Right ventricle myocardium inferior (tissue), 1 donor: ENCODE measurements at places on chromosomes 5 and 9. TPM values are rescaled to one million over a fixed set of nuclear protein-coding genes. Genes with fewer than 3 reads are reported as not detected.

GRCh38 chr5:34045023-34045422, 2.0 kb upstream of the C1QTNF3 start:
- DNase-seq: no peak

Gene CAMK4
- 0.11 TPM for total RNA-seq

Gene ZNF454
- 1.8 TPM for total RNA-seq

GRCh38 chr9:89615661-89616060, 10.8 kb downstream of the GADD45G start:
- no peak for DNase-seq

Gene PCA3
- not detected for total RNA-seq

DNA sequence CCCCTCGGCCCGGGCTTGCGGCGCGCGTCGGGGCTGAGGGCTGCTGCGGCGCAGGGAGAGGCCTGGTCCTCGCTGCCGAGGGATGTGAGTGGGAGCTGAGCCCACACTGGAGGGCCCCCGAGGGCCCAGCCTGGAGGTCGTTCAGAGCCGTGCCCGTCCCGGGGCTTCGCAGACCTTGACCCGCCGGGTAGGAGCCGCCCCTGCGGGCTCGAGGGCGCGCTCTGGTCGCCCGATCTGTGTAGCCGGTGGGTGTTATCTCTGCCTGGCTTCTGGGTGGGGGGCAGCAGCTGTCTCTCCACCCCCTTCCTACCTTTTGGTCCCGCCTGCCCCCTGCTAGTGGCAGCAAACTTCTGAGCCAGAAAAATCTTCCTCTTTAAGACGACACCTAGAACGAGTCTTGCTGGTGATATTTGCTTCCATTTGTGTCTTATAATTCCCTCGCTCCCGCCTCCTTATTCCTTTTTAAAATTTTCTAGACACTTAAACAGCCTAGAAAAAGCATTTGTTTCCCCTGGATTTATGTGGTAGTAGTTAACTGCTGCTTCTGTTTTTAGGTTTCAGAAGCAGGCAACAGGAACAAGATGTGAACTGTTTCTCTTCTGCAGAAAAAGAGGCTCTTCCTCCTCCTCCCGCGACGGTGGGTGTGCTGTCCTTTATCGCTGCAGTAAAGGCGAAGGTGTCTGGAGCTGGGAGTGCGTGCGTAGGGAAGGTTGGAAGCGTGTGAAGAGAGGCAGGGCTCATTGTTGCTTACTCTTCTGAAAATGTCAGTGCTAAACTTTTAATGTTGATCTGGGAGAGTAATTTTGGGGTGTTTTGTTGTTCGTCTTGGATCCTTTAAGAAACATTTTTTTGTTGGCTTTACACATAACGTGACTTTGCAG, 554 bp downstream of the JAK2 start:
- peak; percentile 74 for DNase-seq

Gene PCDHGB4
- 4.6 TPM for total RNA-seq

Gene ANKRD20A1
- 1.7 TPM for total RNA-seq

- DNase-seq: no peak
Measured at GRCh38 chr9:17423681-17424011, 155.2 kb upstream of the SH3GL2 start.

Gene FAXDC2
- 27.6 TPM for total RNA-seq

DNA sequence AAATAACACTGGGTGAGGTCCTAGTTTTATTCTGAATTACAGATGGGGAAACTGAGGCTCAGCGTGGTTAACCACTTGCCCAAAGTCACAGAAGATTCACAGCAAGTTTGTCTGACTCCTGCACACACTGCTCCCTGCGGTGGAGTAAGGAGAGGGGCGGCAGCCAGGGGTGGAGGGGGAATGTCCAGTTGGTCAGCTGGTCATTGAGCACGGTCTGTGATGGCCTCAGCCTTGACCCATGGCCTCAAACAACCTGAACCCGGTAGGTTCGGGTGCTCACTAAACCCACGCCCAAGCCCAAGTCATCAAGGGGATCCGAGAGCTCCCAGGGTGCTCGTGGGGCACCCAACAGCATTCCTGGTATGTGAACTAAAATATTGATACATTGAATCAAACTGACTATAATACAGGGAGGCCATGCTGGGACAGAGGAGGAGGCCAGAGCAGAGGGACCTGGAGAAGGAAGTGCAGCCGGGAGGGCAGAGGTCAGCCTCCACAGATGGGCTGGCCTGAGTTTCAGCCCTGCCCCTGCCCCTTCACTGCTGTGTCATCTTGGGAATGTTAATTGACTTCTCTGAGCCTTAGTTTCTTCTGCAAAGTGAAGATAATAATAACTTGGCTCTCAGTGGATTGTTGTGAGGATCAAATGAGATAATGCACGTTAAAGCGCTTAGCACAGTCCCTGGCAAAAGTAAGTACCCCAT, 3.6 kb upstream of the IL17B start:
- no peak for DNase-seq

- no peak for DNase-seq
Measured at GRCh38 chr5:52743970-52744369, 43.7 kb upstream of the ITGA1 start.

- DNase-seq: no peak
Measured at GRCh38 chr5:86918246-86918645, 300.5 kb downstream of the COX7C start.

Gene ASTN2
- total RNA-seq: 8.3 TPM

Gene SLC6A19
- not detected for total RNA-seq

GRCh38 chr9:77997611-77998284, 33.9 kb downstream of the GNAQ start:
- DNase-seq: peak; percentile 70

Gene PGM5
- total RNA-seq: 151 TPM

Gene MEIKIN
- total RNA-seq: not detected

DNA sequence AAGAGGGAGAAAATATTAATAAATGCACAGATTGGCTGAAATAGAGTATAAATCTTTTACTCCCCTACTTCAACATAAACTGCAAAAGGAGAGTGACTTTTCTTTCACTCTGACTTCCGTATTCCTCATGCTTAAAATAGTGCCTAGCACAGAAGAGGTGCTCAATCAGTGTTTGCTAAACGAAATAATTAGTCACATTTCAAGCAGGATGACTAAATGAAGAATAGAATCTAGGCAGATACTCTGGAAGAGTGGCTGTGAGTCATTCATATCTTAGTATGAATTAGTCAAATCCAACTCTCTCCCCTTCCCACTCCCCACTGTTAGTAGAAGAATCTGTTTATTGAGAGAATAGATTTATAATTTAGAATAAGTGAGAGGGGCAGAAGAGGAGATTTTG, 4.8 kb downstream of the CD274 start:
- no peak for DNase-seq

Gene PRRX2
- total RNA-seq: 0.54 TPM

- no peak for DNase-seq
Measured at GRCh38 chr9:14769230-14769571, 46.7 kb upstream of the CER1 start.

DNA sequence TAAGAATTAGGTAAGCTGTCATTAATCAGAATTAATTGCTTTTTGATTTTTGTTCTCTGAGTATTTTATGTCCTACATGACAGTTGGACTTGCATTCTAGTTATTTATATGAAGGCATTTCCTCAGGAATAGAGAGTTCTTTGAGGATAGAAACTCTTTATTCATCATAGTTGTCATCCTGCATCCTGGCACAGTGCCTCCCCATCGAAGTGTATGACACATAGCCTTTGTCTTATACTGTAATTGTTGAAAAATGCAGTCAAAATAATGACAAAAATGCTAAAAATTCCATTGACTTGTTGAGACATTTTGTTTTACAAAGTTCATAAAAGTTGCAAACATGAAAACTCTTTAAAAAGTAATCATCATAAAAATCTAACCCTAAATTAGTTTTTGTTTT, 36.5 kb downstream of the CFAP95 start:
- no peak for DNase-seq

DNA sequence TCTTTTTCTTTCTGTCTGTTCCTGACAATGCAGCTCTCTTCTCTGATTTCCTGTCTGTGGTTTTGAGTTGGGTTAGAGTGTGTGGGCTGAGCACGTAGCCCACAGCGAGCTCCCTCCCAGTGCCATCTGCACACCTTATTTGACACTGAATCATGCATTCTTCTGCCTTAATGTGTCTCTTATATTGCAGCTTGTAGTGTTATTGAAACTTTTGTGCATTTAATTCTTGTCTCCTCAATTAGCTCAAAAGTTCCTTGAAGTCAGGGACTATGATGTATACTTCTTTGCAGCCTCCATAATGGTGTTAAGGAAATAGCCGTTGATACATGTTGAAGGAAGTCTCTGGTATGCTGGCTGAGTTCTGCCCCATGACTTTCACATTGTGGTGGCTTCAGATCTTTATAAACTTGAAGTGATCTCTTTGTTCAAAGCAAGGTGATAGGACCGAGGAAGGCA, 576.2 kb upstream of the CLINT1 start:
- DNase-seq: no peak

DNA sequence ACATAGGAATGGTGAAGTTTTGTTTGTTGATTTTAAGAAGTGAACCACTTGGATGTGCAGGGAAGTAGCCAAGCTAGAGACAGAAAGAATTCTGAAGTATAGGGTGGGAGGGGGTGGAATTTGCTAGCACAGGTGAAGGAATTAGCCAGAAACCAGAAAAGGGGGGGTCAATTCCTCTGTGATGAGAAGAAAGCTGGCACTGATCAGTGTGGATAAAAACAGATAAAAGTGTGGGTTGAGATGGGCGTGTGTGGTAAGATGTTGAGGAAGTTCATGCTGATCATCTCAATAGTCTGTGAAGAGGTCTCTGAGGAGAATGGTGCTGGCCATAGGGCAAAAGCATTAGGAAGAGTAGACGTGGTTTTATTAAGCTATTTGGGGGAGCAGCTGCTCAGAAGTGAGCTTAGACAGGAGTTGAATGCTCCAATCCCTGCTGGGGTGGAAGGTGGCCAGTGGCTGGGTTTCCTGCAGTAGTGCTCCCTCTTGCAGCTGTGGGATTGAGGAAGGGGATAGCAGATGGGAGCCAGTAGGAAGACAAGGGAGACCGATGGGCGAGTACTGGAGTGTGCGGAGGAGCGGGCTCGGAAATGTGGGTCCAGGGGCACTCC, 88.7 kb upstream of the ELL2 start:
- DNase-seq: no peak

Gene GPR150
- total RNA-seq: not detected

DNA sequence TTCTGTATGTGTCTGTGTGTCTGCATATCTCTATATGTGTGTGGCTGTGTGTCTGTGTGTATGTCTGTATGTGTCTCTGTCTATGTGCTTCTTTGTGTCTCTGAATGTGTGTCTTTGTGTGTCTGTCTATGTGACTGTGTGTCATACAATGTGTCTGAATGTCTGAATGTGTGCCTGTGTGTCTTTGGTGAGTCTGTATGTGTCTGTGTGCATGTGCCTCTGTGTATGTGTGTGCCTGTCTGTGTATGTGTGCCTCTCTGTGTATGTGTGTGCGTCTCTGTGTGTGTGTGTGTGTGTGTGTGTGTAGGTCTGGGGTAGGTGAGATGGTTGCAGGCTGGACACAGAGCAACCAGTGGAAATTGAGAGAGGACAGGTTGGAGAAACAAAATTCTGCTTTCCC, 435.3 kb downstream of the ARHGEF28 start:
- DNase-seq: no peak

DNA sequence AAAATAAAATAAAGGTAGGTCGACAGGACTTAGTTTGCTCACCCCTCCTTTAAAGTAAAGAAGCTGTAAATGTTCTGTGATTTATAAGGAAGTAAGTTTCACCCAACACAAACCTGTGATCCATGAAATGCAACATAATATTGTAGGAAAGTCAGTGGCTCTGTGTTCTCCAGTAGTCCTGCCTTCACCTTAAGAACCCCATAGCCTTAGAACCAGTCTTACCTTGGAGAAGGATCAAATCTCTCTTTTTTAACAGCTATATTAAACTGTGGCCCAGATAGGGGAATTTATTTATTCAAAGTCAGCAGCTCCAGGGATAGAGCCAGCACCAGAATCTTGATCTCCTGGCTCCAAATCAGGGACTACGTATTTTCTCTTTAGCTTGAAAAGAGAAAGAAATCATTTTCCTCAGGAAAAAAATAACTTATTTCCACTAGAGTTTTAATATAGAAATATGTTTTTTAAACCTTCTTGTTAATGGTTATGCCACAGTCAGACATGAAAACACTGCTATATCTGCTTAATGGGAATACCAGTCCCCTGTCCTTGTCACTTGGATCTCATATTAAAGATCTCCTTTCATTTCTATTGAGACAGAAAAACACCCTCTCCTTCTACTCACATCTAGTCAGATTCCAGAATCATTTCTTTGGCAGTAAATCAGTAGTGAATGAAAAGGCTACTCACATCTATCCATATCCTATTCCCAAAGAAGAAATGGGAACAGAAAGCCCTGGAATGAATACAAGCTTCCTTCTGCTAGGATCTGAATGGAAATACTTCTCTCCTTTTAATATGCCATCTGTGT, 269.2 kb upstream of the TNC start:
- no peak for DNase-seq

- no peak for DNase-seq
Measured at GRCh38 chr9:38254151-38254550, 138.4 kb upstream of the ALDH1B1 start.

DNA sequence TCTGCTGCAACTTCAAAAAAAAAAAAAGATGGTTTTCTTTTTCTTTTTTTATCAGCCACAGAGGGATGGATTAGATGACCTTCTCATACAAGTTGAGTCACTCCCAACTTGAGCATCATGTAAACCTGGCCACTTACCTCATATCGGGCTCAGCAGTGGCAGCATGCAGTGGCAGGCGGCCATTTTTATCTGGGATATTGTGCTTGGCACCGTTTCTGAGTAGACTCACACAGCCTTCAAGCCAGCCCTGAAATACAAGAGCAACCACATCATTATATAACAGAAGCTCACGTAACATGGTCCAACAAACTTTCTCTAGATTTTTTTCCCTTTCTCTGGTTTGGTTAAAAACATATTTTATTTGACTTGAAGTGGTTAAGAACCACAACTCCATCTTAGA, 62.6 kb downstream of the ANKRD55 start:
- no peak for DNase-seq

Gene IFNW1
- total RNA-seq: not detected

DNA sequence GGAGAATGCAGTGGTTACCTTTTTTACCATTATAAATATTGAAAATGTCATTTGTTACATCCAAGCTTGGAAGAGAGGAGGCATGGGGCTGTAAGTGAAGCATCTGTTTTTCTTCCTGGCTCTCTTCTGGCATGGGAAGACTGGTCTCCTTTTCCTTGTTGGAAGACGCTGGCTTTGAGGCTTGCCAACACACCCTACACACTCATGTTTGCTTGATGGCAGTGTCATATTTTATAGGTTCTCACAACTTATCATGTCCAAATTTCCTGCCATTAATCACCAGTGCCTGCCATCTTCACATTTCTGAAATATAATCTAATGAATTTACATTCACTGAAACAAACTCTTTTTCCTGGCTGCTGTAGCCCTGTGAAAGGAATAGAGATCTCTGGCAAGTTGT, 252.9 kb downstream of the MAN2A1 start:
- no peak for DNase-seq

Gene SETX
- total RNA-seq: 20.5 TPM

- DNase-seq: no peak
Measured at GRCh38 chr5:158351485-158352125, 492.7 kb upstream of the CLINT1 start.

- DNase-seq: no peak
Measured at GRCh38 chr5:81409896-81410295, 16.0 kb upstream of the ACOT12 start.

Gene FCN2
- total RNA-seq: not detected

Gene LAMC3
- 0.22 TPM for total RNA-seq

GRCh38 chr5:149133795-149134777, 7.2 kb upstream of the ABLIM3 start:
- DNase-seq: peak; percentile 71

Gene TEX48
- total RNA-seq: not detected

Gene GNA14
- total RNA-seq: 2.6 TPM

GRCh38 chr5:142900927-142901326, 130.8 kb downstream of the ARHGAP26 start:
- no peak for DNase-seq

Gene PCDHA8
- total RNA-seq: not detected

GRCh38 chr5:88680253-88681132, 202.5 kb downstream of the MEF2C start:
- DNase-seq: peak; percentile 82
